Left ventricle myocardium inferior (tissue), 1 donor: ENCODE measurements at places on chromosomes 3 and 15. TPM values are rescaled to one million over a fixed set of nuclear protein-coding genes. Genes with fewer than 3 reads are reported as not detected.

Gene RFC4
- 9.6 TPM for total RNA-seq

Gene TMEM266
- not detected for total RNA-seq

Gene CPEB1
- total RNA-seq, result 1.6 TPM

Gene MNS1
- 1.4 TPM for total RNA-seq

Gene SLC22A14
- total RNA-seq, result not detected

Gene TTLL13
- total RNA-seq, result 0.19 TPM

Gene SAMMSON
- total RNA-seq, result not detected

Gene FBLN2
- 56.7 TPM for total RNA-seq

Gene MST1R
- 1.7 TPM for total RNA-seq

Gene LRIG1
- total RNA-seq, result 137 TPM

Gene CRYBG3
- 19.9 TPM for total RNA-seq

Gene THBS1
- total RNA-seq, result 47.4 TPM

Gene IL17RE
- 0.58 TPM for total RNA-seq

Gene NPRL2
- 16.4 TPM for total RNA-seq

Gene PXYLP1
- 25.6 TPM for total RNA-seq

Gene BNC1
- total RNA-seq, result 0.11 TPM

Gene GUCA1C
- 5.8 TPM for total RNA-seq

GRCh38 chr15:28957606-28958498 is 72.1 kb downstream of the APBA2 start:
- DNase-seq, result no peak

GRCh38 chr3:113499081-113499480 is 15.9 kb downstream of the SPICE1 start:
- no peak for DNase-seq

DNA sequence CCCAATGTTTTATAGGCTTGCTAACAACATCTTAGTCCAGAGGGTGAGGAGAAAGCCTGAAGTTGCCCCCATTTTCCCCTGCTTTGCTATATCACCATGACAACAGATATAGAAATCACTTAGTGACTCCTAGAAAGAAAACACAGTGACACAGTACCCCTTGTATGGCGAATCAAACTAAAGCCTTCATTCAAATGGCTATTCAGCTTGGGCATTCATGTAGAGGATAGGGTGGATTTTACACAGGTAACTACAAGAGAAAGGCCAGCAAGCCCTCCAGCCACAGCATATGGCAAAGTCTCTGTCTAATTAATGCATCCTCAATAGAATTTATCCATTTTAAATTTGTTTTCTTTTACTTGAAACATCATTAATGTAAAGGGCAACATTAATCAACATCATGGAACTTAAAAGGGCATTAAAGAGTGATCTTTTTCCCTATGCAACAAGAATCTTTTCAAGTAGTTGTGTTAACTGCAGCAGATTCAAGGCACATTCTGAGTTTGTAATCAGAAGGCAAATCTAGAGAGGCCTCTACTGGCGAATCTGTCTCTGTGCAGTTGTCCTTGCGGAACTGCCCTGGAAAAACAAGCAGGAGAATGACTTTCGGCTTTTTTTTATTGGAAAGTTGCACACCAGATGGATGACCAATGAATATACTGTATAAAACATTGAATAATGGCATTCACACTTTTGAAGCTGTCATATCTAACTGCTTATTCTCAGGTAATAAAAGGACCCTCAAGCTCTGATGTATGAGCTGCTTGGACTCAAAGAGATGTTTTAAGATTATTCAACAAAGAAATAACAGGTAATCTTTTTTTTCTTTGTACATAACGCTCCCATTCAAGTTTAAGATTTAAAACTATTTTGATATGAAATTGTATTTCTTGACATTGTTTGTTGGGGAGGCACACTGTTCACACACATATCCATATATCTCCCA is 621.7 kb upstream of the AGTR1 start:
- no peak for DNase-seq

- no peak for DNase-seq
Measured at GRCh38 chr15:62940093-62940754, 102.3 kb upstream of the TPM1 start.

DNA sequence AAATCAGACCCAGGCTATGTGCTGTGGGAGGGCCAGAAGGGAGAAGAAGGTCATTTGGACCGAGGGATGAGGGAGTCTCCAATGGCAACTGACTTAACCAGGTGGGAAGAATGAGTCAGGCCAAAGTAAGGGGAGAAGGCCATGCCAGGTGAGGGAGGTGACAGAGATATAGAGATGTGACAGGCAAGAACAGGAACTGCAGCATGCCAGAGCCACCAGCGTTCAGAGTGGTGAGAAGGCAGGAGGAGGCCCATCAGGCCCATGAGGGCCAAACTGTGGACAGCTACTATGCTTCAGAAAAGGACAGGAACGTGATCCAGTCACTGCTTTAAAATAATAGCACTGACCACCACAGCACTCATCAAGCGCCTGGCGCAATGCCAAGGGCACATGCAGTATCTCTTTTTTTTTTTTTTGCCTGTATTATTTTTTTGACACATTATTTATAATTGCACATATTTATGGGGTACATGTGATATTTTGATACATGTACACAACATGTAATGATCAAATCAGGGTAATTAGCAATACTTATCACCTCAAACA is 154.3 kb upstream of the IGF1R start:
- no peak for DNase-seq

DNA sequence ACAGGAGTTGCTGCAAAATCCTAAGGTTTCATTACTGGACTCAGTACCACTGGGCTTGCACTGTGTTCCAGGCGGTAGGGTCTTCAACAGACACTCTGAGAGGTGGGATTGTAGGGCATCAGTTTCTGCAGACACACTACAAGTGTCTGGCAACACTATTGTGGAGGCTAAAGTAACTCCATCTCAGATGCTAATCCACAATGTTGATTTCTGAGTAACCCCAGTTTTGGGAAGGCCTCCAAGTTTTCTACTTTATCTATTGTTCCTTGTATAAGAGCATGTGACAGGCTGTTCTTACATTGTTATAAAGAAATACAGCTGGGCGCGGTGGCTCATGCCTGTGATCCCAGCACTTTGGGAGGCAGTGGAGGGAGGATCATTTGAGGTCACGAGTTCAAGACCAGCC is 2.5 kb upstream of the ABHD5 start:
- no peak for DNase-seq

- DNase-seq, result no peak
Measured at GRCh38 chr3:72950372-72950771, 46.2 kb upstream of the PPP4R2 start.

- no peak for DNase-seq
Measured at GRCh38 chr3:183122257-183122932, 23.1 kb upstream of the MCCC1 start.

DNA sequence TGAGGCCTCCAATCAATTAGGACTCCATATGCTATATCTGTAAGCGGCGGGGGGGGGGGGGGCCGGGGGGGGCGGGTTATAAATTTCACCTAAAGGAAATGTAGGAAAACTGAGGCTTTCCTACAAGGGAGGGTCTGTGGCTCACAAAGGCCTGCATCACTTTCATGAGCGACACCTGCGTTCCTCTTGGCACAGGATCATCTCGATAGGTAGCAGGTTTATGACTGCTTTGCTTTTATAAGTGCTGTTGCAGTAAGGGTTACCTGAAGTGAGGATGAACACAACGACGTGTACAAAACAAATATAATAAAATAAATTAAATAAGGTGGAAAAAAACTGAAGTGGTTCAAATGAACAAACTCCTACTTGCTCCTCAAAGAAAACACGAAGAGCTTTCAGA is 194.3 kb downstream of the FOXP1 start:
- no peak for DNase-seq

GRCh38 chr15:100682468-100682867 is 80.1 kb downstream of the ASB7 start:
- no peak for DNase-seq

- DNase-seq, result peak; percentile 48
Measured at GRCh38 chr15:23397779-23398178, 43.2 kb downstream of the GOLGA8S start.

DNA sequence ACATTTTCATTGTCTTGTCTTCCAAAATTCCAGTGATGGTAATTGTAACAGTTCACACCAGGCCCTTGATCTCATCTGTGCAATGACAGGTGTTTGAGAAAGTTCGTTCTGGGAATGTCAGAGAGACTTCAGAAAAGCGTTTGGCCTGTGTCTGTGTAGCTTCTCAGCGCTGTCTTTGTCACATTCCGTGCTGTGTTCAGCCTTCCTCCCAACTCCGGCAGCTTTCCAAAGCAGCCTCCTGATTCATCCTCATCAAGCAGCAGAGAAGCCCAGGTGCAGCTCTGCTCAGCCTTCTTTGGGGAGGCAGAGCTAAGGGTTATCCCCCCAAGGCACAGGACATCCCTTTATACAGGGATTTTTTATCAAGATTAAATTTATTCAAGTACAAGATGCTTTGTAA is 494.0 kb upstream of the SUCLG2 start:
- DNase-seq, result no peak

DNA sequence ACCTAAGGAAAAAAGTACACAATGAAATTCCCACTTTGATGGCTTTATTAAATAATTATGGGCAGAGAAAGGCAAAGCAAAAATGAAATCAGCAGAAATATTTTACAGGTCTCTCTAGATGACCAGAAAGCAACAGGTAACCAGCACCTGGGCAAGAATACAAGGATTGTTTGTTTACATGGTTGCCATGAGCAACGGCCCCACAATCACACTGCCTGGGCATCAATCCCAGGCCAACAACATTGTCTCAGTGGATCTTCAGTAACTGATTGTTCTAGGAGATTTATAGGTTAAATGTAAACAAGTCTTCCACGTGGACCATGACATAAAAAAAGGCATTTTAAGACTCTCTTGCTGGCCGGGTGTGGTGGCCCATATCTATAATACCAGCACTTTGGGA is 82.6 kb downstream of the PDZRN3 start:
- no peak for DNase-seq

GRCh38 chr3:13093687-13094086 is 20.5 kb upstream of the IQSEC1 start:
- DNase-seq, result no peak

DNA sequence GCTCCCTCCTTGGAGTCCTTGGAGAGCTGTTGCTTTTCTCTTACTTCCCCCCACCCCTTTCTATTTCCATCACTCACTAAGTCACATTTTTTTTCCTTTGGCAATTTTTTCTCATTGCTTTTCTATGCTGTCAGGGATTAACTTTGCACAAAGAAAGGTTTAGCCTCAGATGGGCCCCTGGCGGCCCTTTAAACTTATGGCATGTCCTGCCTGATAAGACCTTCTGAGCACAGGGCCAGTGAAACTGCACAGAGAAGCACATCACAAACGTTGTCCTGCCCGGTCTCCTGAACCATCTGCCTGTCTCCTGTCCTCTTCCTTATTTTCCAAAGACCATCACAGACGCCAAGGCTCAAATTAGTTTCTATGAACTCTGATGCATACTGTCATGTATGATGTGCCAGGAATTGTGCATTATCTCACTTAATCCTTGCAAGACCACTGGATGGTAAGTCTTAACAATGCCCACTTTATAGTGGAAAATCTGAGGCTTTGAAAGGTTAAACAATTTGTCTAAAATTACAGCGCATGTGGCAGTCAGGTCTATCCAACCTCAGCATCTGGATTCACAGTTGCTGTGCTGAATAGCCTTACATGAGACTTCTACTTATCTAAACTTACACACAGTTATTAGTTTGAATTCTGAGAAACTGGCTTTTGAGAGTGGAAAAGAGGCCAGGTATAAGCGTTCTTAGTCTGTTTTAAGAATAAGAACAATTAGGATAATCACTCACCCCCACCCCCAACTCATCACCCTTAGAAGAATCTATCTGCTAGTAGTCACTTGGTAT is 648.1 kb downstream of the NTRK3 start:
- no peak for DNase-seq

- DNase-seq, result no peak
Measured at GRCh38 chr3:12370758-12371157, 81.9 kb downstream of the PPARG start.

GRCh38 chr3:128190501-128190900 is 37.2 kb downstream of the EEFSEC start:
- no peak for DNase-seq
